ENCODE measurements at places on chromosomes 1 and 21.

GRCh38 chr1:22117851-22118250 is 25.0 kb downstream of the WNT4 start:
- no peak for DNase-seq

DNA sequence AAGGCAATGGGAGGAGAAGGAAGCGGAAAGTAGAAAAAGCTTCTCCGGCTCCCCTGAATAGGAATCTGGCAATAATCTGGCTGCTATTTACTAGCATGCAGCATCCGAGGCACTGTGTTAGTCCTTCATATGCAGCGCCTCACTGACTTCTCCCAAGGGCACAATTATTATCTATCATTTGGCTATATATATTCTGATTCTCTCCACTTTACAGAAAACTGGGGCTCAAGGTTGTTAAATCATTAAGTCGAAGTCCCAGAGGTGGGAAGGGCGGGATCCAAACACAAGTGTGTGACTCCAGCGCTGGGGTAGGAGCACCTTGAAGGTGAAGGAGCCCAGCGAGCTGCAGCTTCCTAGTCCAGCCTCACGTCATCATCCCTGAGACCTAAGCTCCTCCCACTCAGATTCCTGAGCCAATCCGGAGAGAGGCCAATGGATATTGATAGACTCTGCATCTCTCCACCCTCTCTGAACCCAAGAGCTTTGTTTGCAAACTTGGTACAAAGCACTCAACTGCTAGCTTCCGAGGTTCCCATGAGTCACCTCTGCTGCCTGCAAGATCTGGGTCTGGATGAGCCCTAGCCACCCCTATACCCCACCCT is 16.6 kb upstream of the EYA3 start:
- DNase-seq: peak; percentile 79

- peak; percentile 73 for DNase-seq
These were observed 2204.3 kb downstream of the MRPL39 start for GRCh38 chr21:23402929-23403520.

- DNase-seq: no peak
These were observed 115.5 kb upstream of the IRF2BP2 start for GRCh38 chr1:234725177-234726132.

- peak; percentile 60 for DNase-seq
These were observed 29.4 kb upstream of the KCNA10 start for GRCh38 chr1:110548381-110548780.
